ENCODE measurements at places on chromosomes 7 and 10.

GRCh38 chr10:126209451-126209850 lies 178.8 kb downstream of the ADAM12 start:
- peak; percentile 35 for DNase-seq

- no peak for DNase-seq
Measured at GRCh38 chr7:28705350-28705749, 252.8 kb downstream of the TRIL start.

GRCh38 chr7:94856643-94857042 lies 50.8 kb upstream of the PPP1R9A start:
- DNase-seq: no peak

DNA sequence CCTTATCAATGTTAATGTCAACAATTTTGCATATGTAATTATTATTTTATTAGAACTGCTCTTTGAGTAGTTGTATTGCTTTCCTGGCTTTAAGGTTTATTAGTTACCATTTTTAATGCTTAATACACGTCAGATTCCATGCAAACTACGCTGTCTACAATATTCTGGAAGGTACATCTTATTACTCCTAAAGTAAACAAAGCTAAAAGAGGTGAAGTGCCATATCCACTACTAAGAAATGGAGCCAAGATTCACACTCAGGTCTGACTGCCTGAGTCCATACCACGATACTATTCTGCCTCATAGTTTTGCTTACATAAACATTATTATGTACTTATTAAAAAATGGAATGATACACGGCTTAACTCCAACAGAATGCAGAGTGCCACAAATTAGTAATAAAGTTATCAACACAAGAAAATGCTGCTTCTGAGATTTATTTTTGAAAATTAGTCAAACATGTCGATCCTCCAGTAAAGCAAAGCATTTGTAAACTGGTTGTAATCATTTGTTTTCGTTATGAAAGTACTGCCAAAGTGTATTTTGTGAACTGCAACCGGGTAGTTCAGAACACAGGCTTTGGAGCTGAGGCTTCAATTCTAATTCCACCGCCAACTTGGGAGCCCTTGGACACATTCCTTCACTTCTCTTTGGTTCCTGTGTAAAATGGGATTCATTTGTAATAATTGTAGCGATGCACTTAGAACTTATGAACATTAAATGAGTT lies 1.1 kb upstream of the DMTF1 start:
- no peak for DNase-seq

Data from fibroblast of upper back skin (primary cell).